ENCODE measurements at places on chromosomes 6 and 20.

- no peak for DNase-seq
These were observed 158.5 kb upstream of the AFDN start for GRCh38 chr6:167668019-167668753.

DNA sequence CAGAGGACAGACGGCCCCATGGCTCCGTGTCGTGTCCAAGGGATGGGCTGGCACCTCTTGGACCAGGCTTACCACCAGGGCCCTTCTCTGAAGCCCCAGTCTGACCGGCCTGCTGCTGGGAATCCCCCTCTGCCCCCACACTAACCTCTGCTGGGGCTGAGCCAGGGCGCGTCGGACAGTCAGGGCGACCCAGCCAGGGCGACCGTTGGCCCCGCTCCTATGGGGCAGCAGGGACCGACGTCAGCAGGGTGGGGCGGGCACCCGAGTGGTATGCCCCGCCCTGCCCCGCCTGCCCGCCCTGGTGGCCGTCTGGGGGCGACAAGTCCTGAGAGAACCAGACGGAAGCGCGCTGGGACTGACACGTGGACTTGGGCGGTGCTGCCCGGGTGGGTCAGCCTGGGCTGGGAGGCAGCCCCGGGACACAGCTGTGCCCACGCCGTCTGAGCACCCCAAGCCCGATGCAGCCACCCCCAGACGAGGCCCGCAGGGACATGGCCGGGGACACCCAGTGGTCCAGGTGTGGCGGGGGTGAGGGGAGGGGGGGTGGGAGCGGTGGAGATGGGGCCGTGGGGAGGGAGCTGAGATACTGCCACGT, at the start of gene SLC17A9:
Gene SLC17A9, plus strand, starts transcription at position 337 of the 595 bp plus-strand sequence. Its CDS starts 122 bp downstream, at position 459.
- peak; percentile 26 for DNase-seq

GRCh38 chr6:168284187-168284586, 35.4 kb downstream of the DACT2 start:
- DNase-seq = no peak

DNA sequence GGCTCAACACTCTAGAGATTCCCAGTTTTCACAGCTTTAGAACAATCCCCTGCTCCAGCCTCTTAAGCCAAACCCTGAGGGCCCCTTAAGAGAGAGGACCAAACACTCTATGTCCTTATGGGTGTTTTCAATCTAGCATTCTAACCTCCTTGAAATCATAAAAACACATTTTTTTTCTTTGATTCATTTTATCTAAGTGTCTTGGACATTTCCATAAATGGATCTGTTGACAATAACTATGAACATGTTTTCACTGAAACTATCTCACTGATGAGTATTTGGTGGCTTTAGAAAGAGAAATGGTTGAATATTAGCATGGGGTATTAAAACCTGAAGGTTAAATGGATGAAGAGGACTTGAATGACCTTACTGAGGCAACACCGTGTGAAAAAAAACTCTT, 27.6 kb upstream of the PDE7B start:
- DNase-seq = no peak

GRCh38 chr6:56716229-56716628, 73.5 kb upstream of the DST start:
- no peak for DNase-seq

GRCh38 chr20:32858189-32858588, 534 bp upstream of the EFCAB8 start:
- DNase-seq = no peak

DNA sequence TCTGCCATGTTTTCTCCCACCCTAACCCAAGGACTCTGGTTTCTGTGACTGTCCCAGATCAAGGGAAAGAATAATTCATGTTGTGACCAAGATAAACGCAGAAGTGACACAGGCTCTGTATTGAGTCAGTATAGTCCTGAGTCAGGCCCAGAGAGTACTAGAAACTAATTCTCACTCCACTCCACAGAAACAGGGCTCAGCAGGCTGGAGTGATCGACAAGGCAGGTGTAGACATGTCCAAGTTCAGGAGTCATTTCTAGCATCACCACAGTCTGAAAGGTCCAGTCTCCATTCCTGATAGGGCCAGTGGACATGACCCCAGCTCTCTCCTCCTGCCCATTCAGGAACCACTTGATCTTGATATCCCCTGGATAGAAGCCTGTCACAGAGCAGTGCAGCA, 2.7 kb downstream of the HLA-DOB start:
- DNase-seq = no peak

GRCh38 chr20:58558486-58559367, 43.5 kb upstream of the APCDD1L start:
- no peak for DNase-seq

DNA sequence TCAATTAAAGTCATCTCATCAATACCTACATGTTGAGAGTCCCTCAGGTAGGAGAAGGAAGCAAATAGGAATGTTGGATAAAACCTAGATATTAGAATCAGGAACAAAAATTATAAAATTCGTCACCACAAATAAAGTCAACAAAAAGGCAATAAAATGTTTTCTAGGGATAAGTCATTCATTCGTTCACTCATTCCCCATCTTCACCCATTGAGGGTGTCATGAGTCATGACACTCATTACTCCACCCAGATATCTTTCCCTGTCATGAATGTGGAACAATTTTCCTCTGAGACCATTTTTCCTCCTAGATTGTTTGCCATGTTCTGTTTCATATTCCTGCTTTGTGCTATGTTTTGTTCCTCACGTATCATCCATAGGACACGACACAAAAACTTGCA, 50.9 kb upstream of the OLIG3 start:
- no peak for DNase-seq

Measured in activated CD4-positive, alpha-beta T cell treated with anti-CD3 and anti-CD28 coated beads for 4 hours (primary cell).